ENCODE measurements at places on chromosomes 4 and X.

DNA sequence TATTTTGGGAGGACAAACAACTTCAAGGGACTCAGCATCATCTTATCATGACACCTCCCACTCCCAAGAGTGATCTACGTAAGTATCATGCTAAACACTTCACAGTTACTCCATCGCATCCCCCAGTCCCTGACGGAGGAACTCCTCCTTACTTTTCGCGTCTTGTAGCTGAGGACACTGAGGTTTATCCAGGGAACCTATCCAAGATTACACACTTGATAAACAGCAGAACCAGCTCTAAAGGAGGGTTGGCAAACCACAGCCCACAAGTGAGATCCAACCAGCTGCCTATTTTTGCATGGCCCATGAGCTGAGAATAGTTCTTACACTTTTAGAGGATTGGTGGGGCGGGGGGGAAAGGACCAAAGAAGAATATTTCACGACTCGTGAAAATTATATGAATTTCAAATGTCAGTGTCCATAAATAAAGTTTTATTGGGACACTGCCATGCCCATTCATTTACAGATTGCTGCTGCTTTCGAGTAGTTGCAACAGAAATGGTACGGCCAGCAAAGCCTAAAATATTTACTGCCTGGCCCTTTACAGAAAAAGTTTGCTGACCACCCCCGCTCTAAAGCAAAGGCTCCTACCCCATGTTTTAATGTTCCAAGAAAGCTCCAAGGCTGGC lies 47.8 kb downstream of the SEPSECS start:
- no peak for DNase-seq

DNA sequence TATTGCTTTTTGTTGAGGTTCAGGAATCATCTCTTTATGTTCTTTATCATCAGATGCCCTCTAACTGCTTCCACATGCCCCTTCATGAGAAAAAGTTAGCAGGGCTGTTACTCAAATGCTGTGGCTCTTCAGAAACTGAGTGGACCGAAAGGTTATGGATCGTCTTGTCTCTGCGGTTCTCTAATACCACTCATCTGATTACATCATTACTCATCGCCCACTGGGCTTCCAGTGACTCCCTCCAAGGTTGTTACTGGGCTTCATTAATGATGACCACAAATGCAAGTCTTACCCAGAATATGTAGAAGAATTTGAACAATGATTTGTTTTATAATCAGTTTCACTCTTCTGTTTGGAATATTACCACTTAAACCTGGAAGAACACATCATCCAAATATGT lies 67.7 kb downstream of the RWDD4 start:
- DNase-seq = no peak

- no peak for DNase-seq
Measured at GRCh38 chrX:129529685-129530281, 6.5 kb upstream of the SMARCA1 start.

GRCh38 chr4:90996813-90997212 lies 869.6 kb downstream of the CCSER1 start:
- DNase-seq = no peak

DNA sequence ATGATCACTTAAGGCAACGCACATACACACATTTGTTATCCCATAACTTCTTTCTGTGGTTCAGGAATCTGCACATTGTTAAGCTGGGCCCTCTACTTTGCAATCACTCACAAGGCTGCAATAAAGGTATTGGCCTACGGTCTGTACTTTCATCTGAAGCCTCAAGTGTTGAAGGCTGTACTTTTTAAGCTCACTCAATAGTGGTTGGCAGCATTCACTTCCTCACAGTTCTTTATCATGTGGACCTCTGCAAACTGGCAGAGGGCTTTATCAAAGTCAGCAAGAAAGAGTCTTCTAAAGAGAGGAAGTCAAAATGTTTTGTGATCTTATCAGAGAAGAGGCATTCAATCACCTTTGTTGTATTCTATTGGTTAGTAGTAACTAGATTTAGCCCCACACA lies 301.4 kb upstream of the EPHA5 start:
- no peak for DNase-seq

GRCh38 chr4:6658597-6659075 lies 18.2 kb downstream of the MRFAP1 start:
- peak; percentile 15 for DNase-seq

GRCh38 chrX:39972340-39972739 lies 125.4 kb downstream of the BCOR start:
- DNase-seq = no peak

- DNase-seq = no peak
Measured at GRCh38 chrX:24979081-24979480, 36.7 kb downstream of the ARX start.

GRCh38 chrX:39941332-39941920 lies 156.3 kb downstream of the BCOR start:
- DNase-seq = no peak

GRCh38 chr4:183765251-183765911 lies 106.3 kb downstream of the TRAPPC11 start:
- no peak for DNase-seq

DNA sequence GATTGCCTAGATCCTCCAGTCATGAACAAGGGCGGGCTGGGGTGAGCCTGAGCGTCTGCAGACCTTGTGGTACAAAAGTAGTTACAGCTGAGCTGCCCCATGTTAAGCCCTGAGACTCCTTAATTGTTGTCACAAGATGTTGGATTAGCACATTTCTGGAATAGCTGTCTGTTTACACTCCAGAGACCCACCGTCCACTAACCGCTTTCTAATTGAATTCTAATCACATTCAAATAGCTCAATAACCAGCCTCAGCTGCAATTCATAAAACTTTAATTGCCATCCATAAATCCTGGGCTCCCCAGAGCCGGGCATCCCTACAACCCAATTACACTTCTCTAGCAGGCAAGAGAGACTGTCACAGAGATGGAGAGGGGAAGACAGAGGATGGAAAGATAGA lies 1.6 kb upstream of the GSX2 start:
- DNase-seq = no peak

- DNase-seq = no peak
Measured at GRCh38 chrX:153487590-153488071, 7.1 kb upstream of the BGN start.

DNA sequence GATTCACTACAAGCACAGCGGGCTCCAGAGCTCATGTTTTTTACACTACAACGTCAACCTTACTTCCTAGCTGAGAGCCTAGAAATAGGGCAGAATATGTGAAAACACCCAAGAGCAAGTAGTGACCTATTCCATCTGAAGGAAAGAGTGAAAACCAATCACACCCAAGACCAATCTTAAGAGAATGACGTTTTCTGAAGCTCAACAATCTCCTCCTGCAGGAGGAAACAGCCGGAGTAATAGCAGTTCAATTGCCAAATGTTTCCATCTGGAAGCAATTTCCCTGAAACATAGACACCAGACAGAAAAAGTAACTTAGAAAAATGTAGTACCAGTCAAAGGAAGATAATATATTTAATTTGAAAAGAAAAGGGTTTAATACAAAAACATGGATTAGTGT lies 142.4 kb downstream of the ANXA5 start:
- no peak for DNase-seq

- no peak for DNase-seq
Measured at GRCh38 chr4:156756118-156756517, 215.5 kb downstream of the PDGFC start.

DNA sequence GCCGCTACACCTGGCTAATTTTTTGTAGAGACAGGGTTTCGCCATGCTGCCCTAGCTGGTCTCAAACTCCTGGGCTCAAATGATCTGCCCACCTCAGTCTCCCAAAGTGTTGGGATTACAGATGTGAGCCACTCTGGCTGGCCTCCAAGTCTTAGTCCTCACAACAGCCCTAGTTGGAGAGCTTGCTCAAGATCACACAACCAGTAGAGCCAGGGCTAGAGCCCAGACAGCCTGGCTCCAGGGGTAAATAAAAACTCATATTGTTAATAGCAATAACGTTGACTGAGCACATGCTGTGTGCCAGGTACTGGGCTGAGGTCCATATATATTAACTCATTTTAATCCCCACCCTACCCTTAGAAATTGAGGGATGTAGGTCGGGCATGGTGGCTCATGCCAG lies 7.3 kb upstream of the JAKMIP1 start:
- DNase-seq = no peak

GRCh38 chrX:99719140-99719539 lies 690.9 kb downstream of the PCDH19 start:
- DNase-seq = no peak

GRCh38 chr4:102299354-102300107 lies 45.8 kb downstream of the SLC39A8 start:
- no peak for DNase-seq
